ENCODE measurements at places on chromosomes 12 and 14.

GRCh38 chr12:45887544-45887943, 102.8 kb downstream of the SCAF11 start:
- DNase-seq, result no peak

GRCh38 chr12:79451978-79452377, 238.8 kb downstream of the PAWR start:
- no peak for DNase-seq

DNA sequence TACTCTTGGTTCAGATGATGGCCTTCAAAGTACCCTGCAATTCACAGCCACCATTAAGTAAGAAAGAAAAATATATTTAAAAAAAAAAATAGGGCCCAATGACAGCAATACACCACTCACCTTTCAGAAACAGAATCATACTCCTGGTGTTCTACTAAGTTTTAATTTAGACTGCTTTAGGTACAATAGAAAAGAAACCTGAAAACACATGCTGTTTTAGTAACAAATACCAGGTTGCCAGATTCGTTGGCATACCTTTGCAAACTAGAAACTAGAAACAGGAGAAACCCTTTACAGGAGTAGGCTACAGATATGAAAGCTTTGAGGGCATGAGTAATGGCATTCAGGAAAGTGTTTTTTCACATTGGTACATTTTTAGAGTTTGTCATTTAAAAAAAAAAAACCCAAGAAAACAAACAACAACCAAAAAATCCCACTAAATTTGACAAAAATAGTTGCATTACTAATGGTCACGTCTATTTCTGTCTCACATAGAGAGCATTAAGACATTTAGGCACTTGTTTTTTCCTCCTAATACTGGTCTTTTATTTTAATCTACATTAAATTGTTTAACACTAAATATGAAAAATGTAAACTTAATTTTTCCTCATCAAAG, 4.0 kb downstream of the SIX1 start:
- DNase-seq, result no peak

DNA sequence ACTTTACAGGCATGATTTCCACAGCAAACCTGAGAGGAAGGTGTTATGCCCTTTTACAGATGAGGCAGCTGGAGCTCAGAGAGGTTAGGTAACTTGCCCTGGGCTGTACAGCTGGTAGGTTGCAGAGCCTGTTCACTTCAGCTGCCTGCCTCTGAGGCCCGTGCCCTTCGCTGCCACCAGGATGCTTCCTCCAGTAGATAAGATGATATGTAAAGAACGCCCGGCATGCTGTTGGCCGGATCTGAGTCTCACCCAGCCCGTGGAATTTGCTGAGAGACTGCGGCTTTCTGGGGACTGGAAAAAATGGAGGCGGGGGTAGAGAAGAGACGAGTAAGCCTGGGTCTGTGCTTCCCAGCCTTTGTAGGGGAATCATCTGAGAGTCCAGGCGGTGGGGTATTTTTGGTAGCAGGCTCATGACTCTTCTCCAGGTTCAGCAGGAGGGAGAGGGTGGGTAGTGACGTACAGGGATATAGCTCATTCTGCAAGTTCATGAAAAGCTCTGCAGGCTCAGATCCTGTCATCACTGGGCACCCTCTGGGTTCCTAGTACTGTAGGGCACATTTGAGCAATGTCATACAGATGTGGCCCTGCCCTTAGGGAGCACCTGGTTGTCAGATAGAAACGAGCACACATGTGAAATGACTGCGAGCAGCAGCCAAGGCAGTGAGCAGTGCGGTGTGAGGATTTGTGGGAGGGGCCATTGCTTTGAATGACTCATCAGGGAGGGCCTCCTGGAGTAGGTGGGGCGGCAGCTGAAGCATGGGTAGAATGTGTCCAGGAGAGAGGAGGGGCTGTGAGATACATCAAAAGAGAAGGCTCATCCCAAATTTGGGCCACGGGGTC, 159.4 kb downstream of the TSPAN9 start:
- no peak for DNase-seq

DNA sequence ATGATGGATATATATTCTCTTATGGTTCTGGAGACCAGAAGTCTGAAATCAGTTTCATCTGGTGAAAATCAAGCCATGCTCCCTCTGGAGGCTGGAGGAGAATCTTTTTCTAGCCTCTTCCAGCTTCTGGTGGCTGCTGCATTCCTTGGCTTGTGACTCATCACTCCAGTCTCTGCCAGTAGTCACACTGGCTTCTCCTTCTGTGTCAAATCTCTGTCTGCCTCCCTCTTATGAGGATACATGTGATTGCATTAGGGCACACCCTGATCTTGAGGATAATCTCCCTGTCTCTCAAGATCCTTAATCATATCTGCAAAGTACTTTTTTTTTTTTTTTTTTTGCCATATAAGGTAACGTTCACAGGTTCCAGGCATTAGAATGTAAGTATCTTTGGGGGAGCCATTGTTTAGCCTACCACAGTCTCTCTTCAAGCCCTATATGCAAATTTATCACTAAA, 17.7 kb downstream of the DNAL1 start:
- DNase-seq, result no peak

GRCh38 chr14:93309427-93309966, 23.3 kb downstream of the BTBD7 start:
- no peak for DNase-seq

GRCh38 chr14:81801921-81802320, 268.3 kb upstream of the SEL1L start:
- DNase-seq, result no peak

DNA sequence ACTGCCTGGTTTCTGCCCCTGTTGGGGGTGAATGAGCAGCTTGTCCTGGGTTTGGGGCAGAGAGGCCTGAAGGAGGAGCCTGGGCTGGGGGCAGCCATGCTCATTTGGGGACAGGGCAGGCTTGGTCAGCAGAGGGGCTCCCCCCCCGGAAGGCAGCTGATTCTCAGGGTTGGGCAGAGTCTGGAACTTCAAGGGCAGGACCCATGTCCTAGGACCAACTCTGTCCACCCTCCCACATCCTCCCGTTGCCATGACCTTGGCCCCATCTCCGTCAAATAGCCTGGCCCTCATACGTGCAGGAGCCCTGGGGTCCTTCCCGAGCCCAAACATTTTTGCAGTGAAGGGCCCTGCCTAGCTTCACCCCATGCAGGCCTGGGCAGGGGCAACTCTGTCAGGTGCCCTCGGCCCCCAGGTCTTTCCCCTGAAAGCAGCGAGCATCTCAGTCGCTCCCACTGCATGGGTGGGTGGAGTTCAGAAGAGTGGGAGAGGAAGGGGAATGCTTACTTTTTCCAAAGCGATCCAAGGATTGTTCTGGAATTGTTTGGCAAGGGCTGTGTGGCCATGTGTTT, 32.6 kb downstream of the TNFAIP2 start:
- no peak for DNase-seq

DNA sequence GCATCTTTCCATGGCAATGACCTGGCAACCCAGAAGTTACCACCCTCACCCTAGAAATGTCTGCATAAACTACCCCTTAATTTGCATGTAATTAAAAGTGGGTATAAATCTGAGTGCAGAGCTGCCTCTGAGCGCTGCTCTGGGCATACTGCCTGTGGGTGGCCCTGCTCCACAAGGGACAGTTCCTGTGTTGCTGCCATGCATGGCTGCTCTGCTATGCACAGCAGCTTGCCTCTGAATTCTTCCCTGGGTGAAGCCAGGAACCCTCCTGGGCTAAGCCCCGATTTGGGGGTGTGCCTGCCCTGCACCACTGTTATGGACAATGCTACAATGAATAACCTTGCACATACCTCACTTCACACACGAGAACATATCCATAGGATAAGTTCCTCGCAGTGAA, 35.7 kb upstream of the GPR132 start:
- DNase-seq, result no peak

GRCh38 chr12:1581973-1582708, 12.2 kb downstream of the FBXL14 start:
- no peak for DNase-seq

- DNase-seq, result no peak
Observed at GRCh38 chr14:104473649-104474494, 105.7 kb upstream of the C14orf180 start.

- DNase-seq, result no peak
Observed at GRCh38 chr12:108553799-108554198, 7.2 kb downstream of the SART3 start.

DNA sequence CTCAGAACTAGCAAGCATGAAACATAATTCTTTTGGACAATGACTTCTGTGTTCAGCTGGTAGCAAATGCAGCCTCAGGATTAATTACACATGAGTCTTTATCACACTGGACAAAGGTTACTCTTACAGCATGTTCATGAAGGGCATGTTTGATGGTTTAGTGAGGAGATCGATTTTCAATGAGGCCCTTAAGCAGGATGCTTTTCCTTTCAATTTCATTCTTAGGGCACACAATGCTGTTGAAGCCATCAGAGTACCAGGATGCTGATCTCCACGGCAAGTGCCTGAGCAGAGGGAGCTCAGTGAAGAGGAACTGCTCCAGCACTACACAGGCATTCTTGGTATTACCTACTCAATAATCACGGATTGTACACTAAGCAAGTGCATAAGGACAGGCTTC, 542.0 kb downstream of the SNAPC1 start:
- DNase-seq, result no peak

DNA sequence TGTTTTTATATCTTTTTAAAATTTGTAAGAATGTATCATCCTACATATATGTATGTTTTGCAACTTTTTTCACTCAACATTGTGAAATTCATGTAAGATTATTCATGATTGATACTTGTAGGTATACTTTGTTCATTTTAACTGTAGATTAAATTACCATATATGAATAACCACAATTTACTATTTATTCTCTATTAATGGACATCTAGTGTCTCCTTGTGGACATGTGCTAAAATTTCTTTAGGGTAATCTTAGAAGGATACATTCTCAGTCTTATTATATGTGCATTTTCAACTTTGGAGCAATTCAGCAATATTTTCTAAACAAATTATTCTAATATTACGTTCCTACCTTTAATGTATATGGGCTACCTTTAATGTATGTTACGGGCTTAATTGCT, 192.4 kb downstream of the FUT8 start:
- peak; percentile 13 for DNase-seq

DNA sequence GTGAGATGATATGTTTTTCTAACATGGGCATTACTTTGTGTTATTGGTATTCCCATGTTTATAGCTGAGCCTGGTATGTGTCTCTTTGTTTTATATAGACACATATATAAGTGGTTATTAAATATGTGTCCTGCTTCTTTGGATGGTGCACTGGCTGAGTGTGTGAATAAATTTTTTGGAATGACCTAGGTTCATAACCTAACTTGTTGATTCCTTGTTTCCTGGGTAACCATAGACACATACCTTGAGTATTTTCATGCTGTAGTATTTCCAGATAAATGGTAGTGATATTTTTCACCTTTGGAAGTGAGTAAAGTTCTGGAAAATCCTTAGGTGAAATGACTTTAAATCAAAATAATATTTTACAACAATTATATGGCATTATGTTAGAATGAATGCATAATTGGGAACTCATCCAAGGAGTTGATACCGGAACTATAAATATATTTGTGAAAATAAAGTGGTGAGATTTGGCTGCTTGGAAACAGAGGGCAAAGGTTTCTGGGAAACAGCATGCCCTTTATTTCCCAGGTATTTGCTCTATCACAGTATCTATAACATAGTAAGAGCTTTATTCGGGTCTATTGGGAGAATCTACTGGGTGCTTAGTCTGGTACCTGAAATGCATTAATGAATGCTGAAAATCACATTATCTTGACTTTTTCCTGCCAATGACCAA, 64.3 kb upstream of the REP15 start:
- no peak for DNase-seq

- DNase-seq, result no peak
Observed at GRCh38 chr14:92718664-92719063, 29.8 kb downstream of the LGMN start.

DNA sequence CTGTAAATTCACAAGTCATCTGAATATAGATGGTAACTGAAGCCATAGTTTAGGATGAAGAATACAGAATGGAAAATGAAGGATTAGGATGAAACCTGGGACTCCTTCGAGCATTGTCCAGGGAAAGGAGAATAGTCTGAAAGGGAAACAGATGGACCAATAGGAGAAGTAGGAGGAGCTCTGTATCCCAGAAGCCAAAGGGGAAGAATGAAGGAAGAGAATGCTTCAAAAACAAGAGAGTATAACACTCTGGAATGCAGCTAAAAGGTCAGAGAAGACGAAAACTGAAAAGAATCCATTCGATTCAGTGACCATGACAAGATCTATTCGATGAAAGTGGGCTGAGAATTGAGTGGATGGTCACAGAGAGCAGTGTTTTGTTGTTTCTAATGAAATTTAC, 1.0 kb downstream of the GMFB start:
- DNase-seq, result no peak

DNA sequence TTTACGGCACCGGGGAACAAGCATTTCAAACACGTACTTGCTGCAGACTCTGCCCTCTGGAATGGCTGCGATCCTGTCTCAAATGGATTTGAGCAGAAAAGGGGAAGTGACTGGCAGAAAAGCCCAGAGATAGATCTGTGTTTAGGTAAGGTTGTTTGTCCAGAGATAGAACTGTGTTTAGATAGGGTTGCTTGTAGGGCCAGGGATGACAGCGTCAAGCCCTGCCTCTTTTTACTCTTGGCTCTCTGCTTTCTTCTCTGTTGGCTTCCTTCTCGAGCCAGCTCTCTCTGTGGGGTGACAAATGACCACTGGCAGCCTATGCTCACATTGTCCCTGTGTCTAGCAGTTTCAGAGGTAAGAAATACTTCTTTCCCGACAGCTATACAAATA, 11.4 kb downstream of the DGLUCY start:
- DNase-seq, result no peak

- DNase-seq, result no peak
Observed at GRCh38 chr14:39230416-39231035, 3.2 kb upstream of the MIA2 start.

- no peak for DNase-seq
Observed at GRCh38 chr14:100871234-100872186, 32.0 kb downstream of the RTL1 start.

GRCh38 chr14:104086210-104086660, 735 bp downstream of the ASPG start:
- no peak for DNase-seq

GRCh38 chr12:3743803-3744202, 9.1 kb downstream of the CRACR2A start:
- no peak for DNase-seq

DNA sequence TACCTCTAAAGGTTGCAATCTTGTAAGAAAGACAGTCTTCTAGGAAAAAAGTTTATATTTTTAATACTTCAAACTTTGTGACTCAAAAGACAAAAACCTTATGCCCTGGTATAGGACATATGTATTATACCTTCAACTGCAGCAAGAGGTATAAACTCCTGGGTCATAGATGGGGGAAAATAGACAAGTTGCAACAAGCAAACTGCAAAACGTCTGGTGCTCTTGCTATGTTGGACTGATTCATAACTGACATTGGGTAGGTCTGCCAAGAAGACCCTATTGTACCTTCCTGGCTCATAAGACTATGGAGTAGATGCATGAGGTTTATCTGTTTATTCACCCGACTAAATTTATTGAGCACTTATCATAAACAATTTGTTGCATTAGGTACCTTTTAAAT, 40.9 kb downstream of the BEST3 start:
- no peak for DNase-seq

Measured in CD4-positive, alpha-beta T cell treated with Interleukin-4 for 4 hours (primary cell).